Stimulated activated CD8-positive, alpha-beta memory T cell treated with anti-CD3 and anti-CD28 coated beads, Interleukin-4, amount 100 ng/mL, for 1 hour (primary cell): ENCODE measurements at places on chromosomes 16 and 17.

GRCh38 chr16:48852951-48853350 lies 243.0 kb upstream of the N4BP1 start:
- DNase-seq = no peak

DNA sequence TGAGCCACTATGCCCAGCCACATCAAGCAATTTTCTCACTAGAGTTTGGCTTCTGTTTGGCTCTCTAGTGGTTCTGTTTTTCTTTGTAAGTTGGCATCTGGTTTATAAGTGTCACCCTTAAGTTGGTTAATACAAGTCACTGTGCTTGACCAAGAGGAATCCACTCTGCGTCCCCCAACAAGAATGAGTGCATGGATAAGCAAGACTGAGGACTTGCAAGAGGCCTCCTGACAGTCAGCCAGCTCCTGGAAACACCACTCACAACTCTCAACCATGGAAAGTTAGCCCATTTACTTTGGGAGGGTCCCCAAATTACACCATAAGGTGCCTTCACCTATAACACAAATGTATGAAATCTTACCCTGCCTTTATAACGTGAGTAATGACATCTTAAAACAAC lies 7.6 kb downstream of the RFWD3 start:
- DNase-seq = no peak

DNA sequence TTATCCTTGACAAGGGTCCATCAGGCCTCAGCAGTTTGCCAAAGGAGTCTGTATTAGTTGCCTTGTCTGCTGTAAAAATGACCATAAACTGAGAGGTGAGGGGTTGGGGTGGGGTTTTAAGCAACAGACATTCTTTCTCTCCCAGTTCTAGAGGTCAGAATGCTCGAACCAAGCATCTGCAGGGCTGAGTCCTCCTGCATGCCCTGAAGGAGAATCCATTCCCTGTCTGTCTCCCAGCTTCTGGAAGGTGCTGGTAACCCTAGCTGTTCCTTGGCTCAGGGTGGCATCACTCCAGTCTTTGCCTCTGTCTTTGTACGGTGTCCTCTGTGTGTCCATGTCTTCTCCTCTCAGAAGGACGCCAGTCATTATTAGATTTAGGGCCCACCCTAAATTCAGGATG lies 17.5 kb upstream of the IRF8 start:
- DNase-seq = no peak

GRCh38 chr17:45235416-45236281 lies 14.0 kb downstream of the FMNL1 start:
- DNase-seq = peak; percentile 74

- no peak for DNase-seq
Observed at GRCh38 chr17:81839301-81839700, 4.5 kb upstream of the PPP1R27 start.

DNA sequence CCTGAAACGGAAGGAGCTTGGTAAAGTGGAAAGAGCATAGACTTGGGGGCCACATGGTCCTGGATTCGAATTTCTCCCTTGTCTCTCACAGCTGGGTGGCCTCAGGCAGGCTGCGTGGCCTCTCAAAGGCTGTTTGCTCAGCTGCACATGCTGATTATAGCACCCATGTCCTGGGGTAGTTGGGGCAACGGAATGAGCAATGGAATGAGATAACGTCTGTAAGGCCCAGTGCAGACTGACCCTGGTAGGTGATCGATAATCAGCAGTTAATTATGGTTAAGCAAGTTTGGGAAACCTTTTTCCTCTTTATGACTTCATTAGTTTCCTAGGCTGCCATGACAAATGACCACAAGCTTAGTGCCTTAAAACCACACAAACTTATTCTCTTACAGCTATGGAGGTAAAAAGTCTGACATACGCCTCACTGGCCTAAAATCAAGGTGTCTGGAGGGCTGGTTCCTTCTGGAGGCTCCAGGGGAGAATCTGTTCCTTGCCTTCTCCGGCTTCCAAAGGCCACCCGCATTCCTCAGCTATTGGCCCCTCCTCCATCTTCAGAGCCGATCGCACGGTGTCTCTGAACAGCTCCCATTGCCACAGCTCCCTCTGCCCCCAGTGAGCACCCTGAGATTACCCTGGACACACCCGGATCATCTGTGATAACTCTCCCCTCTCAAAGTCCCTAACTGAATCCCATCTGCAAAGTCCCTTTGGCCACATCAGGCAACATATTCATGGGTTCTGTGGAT lies 294.9 kb upstream of the FOXF1 start:
- DNase-seq = no peak

- no peak for DNase-seq
Observed at GRCh38 chr17:42623732-42624596, 14.5 kb downstream of the TUBG1 start.

DNA sequence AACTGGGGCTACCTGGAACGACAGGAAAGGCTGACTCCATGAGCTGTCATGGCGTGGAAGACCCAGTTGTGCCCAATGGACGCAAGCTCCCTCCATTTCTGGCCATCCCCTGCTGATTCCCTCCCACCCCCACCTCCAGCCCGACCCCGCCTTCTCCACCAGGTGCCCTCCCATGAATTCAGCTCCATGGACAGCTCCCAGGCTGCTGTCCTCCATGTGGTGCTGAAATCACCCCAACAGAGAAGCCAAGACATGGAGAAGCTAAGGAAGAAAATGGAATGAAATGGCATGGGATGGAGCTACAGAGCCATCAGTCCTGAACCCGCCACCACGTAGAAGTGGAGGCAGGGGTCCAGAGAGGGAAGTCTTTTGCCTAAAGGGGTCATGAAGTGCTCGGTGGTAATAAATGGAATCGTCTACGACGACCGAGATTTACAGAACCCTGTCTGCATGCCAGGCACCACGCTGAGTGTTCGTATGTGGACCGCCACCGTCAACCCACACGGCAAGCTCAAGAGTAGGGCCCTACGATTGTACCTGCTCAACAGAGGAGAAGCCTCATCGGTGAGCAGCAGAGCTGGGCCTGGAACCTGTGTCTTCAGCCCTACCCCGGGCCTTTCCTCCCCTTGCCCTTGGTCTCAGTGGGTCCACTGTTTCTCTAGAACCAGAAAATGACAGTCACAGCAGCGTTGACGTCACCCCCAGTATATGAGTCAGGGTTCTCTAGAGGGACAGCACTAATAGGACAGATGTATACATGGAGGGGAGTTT lies 9.3 kb upstream of the ZC3H18 start:
- DNase-seq = no peak

- DNase-seq = no peak
Observed at GRCh38 chr16:79982361-79982760, 381.8 kb upstream of the MAF start.

DNA sequence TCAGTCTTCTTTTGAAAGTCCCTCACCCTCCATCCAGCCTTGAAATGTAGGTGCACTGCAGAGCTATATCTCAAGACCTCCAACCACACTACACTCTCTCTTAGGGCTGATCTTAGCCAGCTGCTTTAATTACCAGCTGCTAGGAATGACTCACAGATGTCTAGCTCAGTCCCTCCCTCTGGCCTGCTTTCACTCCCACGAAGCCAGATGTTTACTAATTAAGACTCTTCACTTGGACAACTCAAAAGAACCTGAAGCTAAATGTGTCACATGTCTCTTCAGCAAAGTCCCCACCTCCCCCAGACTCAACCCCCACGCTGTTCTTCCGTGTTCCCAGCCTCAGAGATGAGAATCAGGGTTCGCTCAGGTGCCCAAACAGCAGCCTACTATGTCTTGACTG lies 2.6 kb downstream of the GTF3C1 start:
- DNase-seq = no peak

- no peak for DNase-seq
Observed at GRCh38 chr16:68659412-68660358, 14.6 kb downstream of the CDH3 start.

- no peak for DNase-seq
Observed at GRCh38 chr17:80485846-80486245, 9.4 kb upstream of the NPTX1 start.

- DNase-seq = no peak
Observed at GRCh38 chr17:45265821-45266220, 3.9 kb upstream of the SPATA32 start.

- no peak for DNase-seq
Observed at GRCh38 chr17:73240561-73240960, 21.1 kb downstream of the CPSF4L start.

DNA sequence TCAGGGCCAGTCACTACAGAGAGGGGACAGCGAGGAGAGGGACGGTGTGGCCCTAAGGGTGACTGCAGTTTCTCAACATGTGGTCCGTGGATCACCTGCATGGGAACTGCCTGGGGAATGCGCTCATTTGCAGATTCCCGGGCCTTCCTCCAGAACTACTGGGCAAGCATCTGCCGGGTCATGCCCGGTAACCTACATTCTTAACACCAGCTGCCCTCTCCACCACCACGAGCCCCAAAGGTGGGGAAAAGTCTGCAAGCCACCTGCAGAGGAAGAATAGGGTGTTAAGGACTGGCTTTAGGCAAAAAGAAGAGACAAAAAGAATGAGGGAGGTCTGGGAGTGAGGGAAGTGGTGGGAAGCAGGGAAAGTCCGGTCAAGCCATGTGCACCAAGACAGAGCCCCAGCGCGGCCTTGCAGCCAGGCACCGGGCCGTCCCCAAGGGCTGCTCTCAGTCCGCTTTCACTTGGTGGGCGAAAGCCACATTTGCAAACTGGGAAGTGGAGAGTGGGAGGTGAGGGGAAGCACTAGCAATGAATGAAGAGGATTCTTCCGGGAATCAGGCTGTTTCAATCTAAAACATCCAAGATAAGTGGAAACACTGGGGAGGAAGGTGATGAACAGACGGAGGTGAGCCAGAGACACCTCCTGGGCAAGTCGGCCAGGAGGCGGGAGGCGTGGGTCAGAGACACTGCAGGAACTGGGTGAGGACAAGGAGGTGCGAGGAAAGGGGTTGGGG lies 70.3 kb downstream of the N4BP1 start:
- no peak for DNase-seq

DNA sequence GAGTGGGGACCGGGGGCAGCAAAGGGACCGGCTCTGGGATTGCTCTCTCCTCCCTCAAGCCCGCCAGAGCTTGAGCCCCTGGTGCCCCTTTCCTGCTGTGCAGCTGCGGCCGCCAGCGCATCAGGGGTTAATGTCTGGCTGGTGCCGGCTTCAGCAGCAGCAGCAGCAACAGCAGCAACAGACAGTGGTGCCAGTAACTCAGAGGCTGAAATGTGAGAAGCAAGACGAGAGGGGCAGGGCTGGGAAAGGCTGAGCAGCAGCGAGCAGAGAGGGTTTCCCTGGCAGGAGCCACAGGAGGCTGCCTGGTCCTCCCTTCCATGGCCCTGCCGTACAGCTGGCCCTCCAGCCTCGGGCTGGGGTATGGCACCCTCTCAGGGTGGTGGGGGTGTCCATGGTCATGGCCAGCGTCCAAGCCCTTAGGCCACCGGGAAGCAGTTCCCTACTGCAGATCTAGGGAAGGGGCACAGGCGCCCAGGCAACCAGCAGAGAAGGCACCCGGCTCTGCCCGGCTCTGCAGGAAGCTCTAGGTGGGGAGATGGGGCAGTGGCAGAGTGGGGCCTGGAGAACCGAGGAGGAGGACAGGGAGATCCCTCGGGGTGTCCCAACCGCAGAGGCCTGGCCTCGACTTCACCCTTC lies 21.1 kb upstream of the TFAP4 start:
- no peak for DNase-seq

GRCh38 chr17:36755586-36755985 lies 154.2 kb downstream of the MRM1 start:
- no peak for DNase-seq

DNA sequence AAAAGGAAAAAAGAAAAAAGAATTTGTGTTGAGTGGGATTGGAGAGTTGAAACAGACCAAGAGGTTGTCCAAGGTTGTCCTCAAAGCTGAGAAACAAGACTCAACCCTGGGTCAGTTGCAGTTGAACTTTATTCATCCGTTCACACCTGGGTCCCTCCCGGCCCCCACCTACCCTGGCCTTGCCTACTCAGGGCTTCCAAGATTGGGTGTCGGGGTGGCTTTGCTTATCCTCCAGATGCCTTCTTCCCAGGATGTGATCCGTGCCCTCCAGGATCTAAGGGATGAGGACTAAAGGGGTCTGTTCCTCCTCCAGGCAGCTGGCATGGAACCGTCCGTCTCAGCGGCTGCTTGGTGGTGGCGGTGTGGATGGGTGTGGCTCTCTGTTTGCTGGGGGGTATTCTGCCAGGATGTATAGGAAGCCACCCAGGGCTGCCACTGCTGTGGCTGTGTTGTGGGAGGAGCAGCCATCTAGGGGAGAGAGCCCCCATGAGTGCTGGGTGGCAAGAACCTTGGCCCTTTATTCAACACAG lies 10.3 kb upstream of the NAGPA start:
- DNase-seq = no peak

DNA sequence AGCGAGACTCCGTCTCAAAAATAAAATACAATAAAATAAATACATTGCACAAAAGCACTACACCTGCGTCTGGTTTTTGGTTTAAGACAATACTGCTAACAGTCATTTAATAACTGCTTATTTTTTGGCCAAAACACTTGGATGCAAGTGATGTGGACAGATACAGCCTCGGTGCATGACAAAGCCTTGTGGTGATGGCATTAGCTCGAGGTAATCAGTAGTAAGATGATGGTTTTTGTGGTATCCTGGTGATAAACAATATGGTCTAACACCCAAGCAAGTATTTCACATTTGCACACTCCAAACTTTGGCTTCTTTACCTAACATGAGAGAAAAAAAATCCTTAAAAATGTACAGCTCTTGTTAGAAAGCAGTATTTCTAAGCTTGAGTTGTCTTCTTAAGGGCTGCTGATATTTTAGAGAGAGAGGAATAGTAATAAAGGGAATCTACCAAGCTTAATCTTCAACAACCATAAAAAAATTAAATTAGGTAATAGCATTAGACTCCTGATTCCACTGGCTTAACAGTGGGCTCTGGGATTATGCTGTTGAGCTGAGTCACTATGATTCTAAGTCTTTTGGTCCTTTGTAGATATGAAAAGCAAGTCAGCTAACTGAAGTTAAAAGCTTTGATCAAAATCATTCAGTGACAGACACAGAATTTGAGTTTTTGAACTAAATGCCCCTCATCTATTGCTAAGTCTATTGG lies 111.1 kb downstream of the VPS53 start:
- no peak for DNase-seq

DNA sequence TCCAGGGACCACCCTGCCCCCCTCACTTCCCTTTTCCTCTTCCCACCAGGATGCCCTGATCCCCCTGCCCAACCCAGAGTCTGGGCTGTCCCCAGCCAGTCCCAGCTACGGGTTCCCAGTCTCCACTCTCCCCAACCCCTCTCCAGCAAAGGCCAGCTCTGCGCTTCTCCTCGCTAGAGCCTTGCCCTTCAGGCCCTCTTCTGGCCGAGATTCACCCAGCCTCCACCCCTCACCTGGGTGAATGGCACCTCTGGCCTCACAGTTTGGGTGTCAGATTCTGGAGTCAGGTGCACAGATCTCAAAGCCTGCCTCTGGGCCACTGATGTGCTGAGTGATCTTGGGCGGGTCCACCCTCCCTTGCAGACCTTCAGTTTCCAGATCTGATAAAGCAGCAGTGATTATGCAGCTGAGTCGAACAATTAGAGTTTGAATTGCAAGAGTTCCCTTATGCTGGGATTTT lies 185.6 kb upstream of the TNRC6C start:
- DNase-seq = no peak

GRCh38 chr17:47997586-47997985 lies 26.7 kb downstream of the CDK5RAP3 start:
- no peak for DNase-seq

- DNase-seq = no peak
Observed at GRCh38 chr17:7260651-7261378, 1.5 kb downstream of the CLDN7 start.
